IPS DF 19.7 (cell line): ENCODE measurements at places on chromosomes 13 and 19.

DNA sequence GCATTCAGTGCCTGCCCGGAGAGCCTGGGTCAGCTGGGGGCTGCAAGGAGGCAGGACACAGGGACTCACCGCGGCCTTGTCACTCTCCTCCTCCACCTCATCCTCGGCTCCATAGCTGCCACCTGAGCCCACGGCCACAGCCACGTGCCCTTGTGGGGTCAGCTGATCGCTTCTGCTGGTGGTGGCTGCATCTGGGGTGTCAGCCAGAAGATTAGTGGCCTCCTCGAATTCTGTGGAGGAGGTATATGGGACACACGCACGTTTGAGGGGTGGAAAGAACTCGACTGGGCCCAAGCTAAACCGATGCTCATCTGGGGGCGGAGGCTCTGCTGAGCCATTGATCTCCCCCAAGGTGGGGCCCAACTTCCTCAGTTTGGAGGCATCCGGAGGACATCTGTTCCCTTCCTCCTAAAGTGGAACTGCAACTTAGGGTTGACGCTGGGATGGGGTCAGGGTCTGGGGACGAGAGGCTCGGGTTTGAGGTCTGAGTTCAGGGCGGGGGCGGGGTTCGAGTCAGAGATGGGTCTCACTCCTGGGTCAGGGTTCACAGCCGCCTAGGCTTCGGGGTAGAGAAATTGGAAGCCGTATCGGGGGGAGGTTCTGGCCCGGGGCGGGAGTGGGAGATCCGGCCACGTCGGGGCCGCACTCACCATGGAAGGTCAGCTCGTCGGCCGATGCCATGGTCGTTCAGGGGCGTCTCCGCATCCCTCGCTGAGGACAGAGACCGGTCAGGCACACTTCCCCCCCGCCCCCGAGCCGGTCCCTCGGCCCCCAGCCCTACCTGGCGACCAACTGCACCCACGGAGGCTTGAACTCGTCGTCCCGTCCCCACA, 493 bp downstream of the YIPF2 start:
- no peak for DNase-seq

- DNase-seq = no peak
Measured at GRCh38 chr13:95067303-95067702, 233.9 kb downstream of the ABCC4 start.

DNA sequence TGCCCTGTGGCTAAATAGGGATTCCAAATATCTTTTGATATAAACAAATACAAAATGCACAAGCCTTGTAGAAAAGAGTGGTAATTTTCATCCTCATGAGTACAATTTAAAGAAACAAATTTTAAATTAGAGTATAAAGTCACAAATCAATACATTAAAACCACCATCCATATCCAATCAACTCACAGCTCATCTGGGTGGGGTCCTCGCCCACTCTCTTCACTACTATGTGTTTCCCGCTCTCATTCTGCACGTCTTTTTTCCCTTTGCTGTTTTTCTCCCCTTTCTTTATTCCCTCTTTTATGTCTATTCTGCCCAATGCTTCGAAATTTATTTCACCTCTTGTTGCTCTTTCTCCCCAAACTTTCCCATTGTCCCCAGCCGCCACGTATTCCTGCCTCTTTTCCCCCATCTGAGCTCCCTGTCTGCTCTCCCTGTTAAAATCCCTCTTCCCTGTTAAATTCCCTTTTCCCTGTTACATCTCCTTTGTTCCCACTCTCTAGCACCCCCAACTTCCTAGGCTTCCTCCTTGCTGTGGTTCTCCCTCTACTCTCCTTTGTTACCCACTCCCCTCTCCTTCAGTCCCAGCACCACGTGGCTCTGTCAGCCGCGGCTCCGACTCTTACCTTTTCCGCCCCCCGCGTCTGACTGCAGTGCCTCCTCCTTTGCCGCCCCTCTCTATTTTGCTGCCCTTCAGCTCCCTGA, 1.3 kb downstream of the ZNF616 start:
- no peak for DNase-seq

DNA sequence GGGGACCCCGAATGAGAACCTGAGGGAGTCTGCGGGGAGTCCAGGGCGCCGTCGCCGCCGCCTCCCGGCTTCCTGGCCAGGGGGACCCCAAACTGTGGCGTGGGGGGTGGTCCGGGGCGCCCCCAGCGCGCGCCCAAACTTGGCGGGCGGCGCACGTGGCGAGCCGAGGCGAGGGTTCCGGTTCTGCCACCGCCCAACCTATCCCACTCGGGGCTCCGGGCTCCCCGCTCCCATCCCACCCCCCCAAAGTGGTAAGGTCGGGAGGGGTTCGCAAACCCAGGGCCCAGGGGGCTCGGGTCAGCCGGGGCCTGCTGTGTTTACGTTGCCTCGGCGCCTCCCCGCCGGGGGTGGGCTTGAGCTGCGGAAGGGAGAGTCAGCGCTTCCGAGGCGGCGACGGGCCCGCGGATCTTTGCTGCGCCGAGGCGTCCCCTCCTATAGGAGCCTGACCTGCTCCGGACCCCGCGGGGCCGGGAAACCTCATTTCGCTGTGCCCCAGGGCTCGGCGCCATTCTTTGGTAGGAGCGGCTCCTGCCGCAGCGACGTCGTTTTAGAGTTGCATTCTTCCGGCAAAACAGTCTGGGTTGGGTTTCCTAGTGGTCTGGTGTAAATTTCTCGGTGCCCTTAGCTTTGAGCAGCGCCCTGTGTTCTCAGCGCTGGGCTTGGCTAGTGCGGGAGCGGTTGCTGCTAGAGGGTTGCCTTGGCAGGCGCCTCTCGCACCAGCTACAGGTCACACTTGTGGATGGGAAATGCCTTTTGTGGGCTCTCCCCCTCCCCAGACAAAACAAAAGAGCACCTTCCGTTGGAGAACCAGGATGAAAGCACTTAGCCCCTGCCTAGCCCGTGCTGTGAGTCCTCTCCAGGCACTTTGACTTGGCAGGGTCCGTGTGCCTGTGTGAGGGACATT, 1.2 kb downstream of the DAZAP1 start:
- no peak for DNase-seq

DNA sequence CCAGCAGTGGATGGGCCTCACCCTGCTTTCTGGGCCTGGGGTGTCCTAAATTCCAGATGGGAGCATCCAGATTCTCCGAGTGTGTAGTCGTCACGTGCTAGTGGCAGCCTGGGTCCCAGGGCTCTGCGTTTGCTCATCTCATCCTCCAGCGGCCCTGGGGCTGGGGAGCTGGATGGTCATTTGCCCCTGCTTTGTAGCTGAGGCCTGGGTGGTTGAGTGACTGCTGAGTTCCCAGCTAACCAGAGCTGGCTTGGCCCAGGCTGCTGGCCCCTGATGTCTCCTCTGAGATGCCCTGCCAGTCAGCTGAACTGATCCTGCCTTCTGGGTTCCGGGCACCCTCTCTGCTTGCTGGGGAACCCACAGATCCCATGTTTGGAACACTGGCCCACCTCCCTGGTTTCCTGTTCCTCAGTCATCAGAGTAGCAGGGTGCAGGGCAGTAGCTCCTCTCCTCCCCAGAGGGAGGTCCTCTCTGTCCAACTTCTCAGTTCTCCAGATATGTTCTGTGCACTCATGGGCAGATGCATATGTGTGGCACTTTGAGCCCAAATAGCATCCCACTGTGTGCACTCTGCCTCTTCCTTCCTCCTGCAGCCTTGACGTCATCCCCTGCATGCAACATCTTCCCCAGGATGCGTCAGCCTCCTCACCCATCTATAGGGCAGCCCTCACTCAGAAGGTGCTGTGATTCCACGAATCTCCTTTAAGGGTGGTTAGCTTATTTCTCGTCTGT, 22.4 kb upstream of the CRTC1 start:
- no peak for DNase-seq

DNA sequence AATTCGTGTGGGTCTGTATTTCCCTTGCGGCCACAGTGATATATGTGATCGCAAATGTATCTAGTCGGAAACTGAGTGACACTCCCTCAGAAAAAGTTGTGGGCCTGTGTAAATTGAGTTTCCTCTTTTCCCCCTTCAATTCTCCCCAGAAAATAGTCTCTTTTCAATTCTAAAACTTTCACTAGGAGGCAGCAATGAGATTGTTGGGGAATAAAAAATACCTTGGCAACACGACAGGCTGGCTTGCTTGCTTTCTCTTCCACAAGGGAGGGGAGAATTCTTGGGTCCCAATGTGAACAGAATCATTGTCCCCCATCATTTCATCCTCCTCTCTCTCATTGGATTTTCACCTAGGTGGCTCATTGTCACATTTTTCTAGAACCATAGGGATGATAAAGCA, 3.7 kb upstream of the SOX21 start:
- no peak for DNase-seq

DNA sequence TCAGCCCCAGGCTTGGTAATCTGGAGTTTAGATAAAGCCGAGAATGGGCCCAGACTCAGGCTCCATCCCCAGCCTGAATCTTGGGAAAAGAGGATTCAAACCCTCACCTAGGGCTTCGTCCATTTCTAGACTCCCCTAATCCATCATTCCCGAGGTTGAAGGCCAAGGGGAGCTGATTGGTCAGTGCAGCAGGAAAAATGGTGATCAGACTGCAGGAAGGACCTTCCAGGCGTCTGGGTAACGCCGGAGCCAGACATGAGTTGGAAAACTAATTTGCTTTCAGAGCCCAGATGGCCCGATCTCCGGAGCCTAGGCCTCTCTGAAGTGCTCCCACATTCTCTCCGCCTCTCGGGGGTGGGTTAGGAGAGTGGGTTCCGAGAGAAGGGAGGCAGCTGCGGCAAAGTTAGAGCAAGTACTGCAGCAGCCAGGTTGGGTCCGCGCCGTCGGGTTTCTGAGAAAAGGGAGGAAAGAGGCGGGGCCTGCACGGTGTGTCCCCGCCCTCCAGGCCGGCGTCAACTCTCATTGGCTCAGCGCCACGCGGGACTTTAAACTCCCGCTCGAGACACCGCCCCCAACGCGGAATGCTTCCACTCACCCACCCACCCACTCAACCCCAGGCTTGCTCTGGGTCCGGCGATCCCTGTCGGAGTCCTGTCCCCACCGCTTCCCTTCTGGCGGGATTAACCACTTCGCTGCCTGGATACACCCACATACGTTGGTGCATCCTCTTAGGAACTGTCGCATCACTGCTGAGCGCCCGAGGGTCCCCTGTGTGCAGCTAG, 788 bp upstream of the RTBDN start:
- DNase-seq = no peak

DNA sequence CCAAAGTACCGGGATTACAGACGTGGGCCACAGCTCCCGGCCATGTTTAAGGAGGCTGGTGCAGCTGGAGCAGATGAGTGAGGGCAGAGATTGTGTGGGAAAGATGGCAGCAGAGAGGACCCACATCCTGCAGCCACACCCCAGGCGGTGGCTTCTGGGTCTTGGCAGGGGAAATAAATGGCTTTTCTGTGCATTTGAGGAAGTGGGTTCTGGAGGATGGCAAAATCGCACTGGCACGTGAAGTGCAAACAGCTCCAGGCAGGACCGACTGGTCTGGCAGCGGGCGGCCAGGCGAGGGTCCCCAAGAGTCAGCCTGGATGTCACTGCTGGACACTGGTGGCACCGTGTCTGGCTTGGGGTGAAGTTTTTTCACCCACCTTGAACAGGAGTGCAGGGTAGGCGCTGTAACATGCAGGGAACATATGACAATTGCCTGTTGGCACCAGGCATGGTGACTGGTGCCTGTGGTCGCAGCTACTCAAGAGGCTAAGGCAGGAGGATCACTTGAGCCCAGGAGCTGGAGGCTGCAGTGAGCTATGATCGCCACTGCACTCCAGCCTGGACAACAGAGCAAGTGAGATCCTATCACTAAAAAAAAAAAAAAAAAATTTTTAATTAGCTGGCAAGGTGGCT, 8.4 kb downstream of the B3GNT3 start:
- DNase-seq = no peak

GRCh38 chr13:36166046-36166445, 34.9 kb upstream of the DCLK1 start:
- no peak for DNase-seq

DNA sequence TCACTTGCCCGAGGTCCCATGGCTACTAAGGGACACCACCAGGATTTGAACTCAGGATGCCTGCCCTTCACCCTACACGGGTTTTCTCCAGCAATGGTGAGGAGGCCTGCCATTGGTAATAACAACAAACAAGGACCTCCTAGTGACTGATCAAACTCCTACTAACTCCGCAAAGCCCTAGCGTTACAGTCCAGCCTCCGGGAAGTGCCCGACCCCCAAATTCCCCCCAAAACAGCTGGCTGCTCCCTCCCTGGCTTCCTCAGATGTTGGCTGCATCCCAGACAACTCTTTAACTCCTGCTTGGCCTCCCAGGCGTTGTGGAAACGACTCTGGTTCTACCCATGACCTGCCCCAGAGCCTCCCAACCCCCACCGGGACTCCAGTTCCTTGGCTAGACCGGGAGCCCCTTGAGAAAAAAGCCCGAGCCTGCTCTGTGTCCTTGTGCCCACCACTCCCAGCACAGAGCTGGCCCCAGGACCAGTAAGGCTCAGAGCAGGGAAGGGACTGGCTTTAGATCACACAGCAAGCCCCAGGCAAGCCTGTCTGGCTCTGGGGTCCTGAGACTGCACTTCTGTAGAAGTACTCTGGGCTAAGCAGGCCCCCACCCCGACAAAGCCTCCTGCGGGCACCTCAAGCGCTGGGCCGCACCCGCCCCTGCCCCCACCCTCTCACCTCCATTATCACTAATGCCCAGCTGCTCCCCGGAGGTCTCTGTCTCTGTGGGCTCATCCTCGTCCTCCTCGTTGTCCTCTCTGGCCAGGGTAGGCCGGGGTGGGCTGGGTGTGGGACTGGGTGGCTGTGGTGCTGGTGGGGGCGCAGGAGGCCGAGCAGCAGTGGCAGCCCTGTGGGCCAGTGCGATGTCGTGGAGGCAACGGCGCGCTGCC, 4.7 kb downstream of the AKT1S1 start:
- DNase-seq = no peak

DNA sequence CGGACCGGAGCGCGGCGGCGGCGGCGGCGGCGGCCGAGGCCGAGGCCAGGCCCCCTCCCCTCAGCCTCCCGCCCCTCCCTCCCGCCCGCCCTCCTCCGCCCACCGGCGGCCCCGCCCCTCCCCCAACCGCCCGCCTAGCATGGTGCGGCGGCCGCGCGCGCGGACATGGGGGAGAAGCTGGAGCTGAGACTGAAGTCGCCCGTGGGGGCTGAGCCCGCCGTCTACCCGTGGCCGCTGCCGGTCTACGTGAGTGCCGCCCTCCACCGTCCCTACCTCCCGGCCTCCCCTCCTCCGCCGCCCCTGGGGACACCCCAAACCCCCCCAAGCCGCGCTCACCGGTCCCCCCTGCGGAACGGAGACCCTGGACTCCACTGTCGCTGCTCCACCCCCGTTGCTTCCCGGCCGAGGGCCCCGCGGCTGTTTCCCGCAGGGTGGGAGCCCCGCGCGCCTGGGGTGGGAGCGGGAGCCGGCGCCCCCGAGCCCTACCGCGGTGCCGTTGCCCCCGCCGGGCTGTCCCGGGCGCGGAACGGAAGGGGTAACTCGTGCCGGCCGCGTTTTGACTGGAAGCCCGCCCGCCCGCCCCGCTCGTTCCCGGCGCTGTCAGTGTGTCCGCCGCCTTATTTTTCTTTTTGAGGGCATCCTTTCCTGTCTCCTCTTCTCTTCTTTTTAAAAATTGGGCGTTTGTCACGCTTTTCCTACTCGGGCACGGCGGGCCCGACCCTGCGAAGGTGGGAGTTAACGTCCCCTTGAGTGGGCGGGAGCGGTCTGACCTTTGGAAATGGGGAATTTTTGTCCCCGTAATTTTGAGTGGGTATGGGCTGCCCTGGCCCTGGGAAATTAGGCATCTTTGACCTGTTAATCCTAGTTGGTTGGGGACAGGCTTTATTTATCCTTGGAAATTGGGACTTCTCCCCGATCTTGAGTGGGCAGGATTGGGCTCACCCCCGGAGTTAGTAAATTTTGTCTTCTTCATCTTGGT, 576 bp downstream of the DOT1L start:
- DNase-seq = no peak
